ENCODE measurements at places on chromosomes 13 and 19.

DNA sequence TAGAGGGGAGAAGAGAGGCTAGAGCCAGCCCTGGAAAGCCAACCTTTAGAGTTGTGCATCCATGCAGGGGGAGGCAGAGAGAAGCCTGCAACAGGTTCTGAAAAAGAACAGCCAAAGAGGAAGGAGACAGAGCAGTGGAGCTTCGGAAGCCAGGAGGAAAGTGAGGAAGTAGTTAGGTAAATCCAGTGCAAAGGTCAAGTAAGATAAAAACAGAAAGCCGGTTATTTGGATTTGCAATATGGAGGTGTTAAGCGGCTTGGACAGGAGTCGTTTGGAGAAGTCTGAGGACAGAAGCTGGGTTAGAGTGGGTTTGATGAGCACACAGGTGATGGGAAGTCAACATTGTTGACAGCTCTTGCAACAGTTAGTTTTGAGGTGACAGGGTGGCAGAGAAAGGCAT, 53.5 kb upstream of the FLT1 start:
- no peak for DNase-seq

DNA sequence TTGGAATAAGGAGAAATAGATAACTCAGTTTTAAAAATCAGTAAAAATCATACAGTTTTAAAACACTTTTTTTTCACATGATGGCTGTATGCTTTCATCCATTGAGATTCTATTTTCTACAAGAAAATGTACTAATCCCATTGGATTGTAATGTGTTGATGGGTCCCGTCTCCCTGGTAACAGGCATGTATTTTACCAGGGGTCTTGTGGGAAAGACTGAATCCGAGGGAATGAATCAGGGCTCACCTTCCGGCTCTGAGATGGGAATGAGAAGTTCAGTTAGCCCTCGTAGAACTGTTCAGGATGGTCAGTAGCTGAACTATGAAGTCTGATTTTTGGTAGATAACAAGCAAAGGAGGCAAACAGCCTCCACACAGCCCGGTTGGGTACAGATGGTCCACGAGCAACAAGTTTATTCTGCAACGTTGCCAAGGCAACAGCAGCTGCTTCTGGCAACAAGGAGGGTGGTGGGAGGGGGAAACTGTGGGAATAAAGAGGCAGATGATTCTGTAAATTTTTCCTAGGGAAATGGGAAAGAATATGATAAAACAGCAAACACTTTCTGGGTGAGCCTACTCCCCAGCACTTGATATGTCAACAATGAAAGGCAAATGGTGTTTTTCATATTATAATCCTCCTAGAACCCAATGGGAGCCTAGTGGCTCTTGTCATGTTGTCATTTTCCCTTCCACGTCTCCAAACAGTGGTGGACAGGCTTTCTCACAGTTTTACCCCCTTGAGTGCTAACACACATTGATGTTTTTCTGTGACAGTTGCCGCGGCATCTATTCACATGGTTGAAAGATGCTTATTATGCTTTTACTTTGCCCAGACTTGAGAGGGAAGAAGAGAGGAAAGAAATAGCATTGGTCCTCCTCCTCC, 12.4 kb upstream of the SIAH3 start:
- no peak for DNase-seq

DNA sequence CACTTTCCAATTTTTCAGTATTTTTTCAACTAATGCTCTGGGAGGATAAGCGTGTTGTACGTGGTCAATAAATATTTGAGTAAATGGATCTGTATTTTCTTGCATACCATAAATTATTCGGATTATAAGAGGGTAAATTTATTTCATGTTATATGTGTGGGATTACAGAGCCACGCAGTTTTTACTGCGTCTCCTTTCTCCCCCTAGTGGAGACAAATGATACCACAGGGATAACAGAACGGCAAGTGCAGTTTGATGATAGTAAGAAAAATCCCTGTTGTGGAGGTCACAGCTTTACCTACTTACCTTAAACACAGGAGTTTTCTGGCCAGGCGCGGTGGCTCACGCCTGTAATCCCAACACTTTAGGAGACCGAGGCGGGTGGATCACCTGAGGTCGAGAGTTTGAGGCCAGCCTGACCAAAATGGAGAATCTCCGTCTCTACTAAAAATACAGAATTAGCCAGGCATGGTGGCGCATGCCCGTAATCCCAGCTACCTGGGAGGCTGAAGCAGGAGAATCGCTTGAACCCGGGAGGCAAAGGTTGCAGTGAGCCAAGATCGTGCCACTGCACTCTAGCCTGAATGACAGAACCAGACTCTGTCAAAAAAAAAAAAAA, 16.8 kb downstream of the MBD3L2B start:
- no peak for DNase-seq

DNA sequence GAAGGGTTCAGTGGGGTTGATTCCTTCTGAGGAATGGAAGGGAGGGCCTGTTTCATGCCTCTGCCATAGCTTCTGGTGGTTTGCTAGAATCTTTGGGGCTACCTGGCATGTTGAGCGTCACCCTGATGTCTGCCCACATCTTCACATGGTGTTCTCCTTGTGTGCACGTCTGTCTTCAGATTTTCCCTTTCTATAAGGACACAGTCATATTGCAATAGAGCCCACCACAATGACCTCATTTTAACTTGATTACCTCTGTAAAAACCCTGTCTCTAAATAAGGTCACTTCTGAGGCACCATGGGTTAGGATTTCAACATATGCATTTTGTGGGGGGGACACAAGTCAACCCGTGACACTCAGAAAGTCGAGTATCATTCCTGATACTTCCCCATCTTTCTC, 257.9 kb downstream of the COG6 start:
- DNase-seq: no peak

DNA sequence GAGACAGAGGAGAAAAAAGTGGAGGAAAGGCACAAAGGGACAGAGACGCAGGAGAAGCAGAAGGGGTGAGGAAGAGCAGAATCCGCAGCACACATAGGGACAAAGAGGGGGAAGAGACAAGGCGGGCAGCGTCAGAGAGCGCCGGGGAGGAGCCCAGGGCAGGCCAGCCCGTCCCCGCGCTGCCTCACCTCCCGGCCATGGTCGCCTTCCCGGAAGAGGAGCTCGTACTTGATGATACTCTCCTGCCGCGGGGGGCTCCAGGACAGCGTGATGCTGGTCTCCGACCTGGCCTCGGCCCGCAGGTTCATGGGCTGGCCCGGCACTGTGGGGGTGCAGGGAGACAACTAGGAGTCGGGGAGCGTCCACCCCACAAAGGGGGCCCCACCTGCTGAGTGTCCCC, 100.6 kb downstream of the PTPRS start:
- no peak for DNase-seq

DNA sequence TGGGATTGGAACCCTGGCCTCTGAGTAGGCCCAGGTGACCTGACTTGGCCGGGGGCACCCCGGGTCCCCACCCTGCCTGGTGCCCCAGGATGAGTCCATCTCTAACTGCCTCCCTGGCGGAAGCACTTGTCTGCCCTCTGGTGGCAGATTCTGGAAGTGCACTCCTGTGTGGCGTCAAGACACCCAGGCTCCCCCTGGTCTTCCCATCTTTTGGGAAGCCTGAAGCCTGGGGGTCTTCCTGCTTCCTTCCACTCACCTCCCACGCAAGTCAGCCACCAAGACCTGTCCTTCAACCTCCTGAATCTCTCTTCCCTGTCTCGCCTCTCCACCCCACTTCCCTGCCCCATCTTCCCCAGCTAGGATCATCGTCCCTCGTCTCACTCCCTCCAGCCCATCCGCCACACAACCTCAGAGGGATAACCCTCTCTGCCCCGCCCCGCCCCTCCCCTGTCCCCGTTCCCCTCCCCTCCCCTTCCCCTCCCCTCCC, 7.4 kb downstream of the RABAC1 start:
- peak; percentile 73 for DNase-seq

GRCh38 chr19:43438291-43439031, 23.8 kb downstream of the TEX101 start:
- no peak for DNase-seq

- peak; percentile 43 for DNase-seq
Measured at GRCh38 chr19:29873024-29873800, 61.4 kb downstream of the CCNE1 start.

- no peak for DNase-seq
Measured at GRCh38 chr13:97257800-97258799, 36.0 kb downstream of the MBNL2 start.

DNA sequence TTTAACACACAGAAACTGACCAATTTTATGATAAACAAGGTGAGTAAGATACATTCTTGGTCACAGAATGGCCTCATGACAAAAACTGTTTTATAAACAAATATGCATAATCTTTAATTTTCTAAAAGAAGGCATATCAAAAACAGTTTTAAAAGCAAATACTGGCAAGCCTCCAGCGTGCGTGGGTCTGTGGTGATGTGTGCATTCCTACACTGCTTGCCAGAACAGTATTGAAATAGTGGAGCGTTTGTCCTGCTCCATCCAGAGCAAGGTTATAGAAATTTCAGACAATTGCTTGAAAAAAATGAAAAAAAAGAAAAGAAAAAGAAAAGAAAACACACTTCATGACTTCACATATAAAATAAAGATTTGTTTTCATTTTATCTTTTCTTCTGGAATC, 140.9 kb downstream of the MZT1 start:
- DNase-seq: no peak

DNA sequence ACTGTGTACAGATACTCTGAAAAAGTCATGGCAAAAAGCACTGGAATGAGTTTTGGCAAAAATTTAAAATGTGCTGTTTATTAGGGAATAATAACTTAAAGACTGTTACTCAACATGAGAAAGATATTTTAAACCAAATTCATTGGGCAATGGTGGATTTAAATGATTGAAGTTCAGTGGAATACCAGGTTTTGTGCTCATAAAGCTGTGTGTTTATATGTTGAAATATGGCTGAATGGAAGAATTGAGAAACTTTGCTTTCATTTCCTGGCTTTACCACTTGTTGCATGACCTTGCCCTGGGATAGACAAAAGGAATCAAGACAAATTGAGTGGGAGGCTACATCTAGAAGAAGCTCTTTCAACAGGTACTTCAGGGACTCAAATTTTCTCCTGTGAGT, 246.4 kb downstream of the GPC5 start:
- DNase-seq: no peak

- no peak for DNase-seq
Measured at GRCh38 chr19:48348045-48348444, 15.7 kb downstream of the TMEM143 start.

DNA sequence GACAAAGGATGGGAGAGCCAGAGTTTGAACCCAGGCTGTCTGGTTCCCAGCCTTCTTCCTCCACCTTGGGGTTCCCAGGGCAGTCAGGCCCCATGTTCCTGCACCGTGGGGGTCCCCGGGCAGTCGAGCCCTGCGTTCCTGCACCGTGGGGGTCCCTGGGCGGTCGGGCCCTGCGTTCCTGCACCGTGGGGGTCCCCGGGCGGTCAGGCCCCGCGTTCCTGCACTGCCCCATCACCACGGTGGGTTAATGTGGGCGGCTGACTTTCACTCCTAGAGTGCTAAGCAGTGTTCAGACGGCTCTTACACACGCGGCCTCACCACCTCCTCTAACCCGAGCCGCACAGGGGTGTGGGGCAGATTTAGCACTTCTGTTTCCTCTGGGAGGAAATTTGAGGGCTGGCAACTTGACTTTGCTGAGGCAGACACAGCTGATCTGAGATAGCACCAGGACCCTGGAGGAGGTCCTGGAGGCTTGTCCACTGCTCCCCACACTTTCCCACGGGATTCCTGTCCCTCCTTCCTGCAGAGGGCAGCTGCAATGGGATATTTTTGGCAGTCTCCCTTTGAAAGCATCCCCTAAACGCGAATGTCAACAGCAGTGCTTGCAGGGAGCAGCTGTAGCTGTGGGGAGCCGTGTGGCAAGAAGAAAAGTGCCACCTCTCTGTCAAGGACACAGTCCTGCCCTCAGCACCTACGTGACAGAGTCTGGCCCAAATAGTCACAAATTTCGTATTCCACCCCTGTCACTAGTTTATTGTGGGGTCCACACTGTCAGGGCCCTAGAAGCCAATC, 239.4 kb downstream of the TEX29 start:
- DNase-seq: no peak

DNA sequence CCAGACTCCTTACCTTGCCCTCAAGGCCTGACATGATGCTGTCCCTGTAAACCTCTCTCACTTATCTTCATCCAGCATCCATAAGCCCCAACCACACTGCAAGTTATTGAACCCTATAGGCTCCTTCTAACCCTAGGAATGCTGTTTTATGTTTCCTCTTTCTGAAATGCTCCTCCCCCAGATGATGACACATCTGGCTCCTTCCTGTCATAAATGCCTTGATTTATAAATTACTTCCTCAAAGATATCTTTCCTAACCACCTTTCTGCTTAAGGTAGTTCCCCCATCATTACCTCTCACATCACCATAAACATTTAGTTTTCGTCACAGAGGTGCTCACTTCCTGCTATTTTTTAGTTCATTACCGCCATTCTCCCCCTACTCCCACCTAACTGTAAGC, 12.3 kb downstream of the RUBCNL start:
- no peak for DNase-seq

GRCh38 chr19:1138121-1138520, 34.3 kb downstream of the GPX4 start:
- no peak for DNase-seq

DNA sequence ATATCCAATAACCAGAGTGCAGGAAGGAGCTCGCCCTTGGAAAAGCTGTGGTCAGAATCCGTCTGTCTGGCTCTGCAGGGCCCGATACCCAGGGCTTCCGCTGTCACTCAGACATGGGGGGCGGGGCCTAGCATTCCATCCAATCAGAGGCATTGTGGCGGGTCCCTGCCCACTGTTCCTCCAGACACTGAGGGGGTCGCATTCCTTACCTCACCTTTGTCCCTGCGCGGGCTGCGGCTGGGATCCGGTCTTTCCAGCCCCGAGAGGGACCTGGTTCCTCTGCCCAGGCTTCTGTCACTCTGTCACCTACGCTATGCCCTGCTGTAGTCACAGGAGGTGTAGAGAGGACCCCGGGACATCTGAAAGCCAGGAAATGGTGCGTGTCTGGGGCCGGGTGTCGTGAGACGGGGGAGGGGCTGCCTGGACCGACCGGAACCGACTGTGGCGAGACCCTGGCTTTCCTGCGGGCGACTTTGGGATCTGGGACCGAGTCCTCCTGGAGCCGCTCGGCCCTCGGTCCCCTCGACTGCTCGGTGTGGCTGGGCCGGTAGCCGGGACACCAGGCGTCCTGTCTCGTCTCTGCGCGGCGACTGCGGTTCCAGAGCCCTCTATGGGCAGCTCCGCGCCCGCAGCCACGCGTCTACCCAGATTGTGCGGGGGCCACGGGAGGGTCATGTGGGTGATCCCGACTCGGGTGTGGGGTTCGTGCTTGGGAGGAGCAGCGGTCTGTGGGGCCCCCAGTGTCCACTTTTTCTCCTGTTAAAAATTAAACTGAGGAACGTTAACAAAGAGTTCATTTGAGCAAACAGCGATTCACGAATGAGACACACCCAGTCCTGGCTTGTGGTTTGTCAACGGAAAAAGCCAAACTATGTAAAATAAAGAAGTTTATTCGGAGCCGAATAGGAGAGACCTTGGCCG, at the start of gene ZNF69:
TSS of gene ZNF69 (plus strand) at position 172 of the 921 bp plus-strand sequence. CDS start at position 314, 142 bp downstream.
- peak; percentile 37 for DNase-seq

GRCh38 chr13:52599037-52599847, 43.0 kb upstream of the HNRNPA1L2 start:
- no peak for DNase-seq

DNA sequence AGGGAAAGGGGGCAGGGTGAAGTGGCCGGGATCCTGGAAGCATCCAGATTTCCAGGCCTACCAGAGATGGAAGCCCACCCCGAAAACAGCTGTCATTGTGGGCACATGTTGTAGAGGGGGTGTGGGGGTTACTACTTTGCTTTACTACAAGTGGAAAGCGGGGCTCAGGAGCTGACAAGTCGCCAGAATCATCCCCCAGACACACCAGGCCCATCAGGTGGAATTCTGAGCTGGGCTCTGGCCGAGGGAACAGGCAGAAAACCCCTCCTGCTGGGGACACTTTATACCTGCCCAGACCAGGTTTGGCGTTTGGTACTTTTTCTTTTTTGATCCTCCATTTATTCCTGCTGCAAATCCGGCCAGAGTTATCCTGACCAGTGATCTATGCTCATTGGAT, 3.8 kb downstream of the CDX2 start:
- no peak for DNase-seq
